ENCODE measurements at places on chromosomes 11 and 22. TPM values are rescaled to one million over a fixed set of nuclear protein-coding genes. Genes with fewer than 3 reads are reported as not detected.

GRCh38 chr22:47063071-47063509 lies 300.6 kb downstream of the TBC1D22A start:
- DNase-seq, result no peak

TMEM191C gene
- 2.0 TPM for total RNA-seq

DNA sequence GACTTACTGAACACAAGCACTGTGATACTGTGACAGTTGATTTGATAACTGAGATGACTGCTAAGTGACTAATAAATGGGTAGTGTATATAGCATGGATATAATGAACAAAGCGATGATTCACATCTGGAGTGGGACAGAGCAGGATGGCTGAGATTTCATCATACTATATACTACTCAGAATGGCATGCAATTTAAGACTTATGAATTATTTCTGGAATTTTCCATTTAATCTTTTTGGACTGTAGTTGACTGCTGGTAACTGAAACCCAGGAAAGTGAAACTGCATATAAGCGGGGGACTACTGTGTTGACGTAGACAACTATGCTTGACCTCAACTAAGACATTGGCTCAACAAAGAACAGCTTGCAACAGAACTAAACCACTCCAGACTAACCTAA lies 20.0 kb upstream of the NUCB2 start:
- DNase-seq, result no peak

DNA sequence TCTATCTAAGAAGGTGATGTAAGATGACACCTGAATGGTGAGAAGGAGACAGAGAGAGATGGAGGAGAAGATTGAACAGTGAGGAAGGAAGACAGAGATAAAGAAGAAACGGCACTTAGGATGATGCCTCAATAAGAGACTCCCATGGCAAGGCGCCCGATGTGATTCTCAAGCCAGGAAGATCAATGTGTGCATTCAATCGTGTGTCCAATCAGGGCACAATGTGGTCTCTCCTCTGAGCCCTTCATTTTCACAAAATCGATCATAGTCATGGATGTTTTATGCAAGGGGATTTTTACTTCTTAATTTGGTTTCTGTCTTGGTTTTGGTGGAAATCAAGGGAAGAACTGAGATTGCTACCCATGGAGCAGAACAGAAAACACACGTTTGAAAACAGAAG lies 19.9 kb upstream of the TMPRSS13 start:
- no peak for DNase-seq

OOSP2 gene
- not detected for total RNA-seq

DNA sequence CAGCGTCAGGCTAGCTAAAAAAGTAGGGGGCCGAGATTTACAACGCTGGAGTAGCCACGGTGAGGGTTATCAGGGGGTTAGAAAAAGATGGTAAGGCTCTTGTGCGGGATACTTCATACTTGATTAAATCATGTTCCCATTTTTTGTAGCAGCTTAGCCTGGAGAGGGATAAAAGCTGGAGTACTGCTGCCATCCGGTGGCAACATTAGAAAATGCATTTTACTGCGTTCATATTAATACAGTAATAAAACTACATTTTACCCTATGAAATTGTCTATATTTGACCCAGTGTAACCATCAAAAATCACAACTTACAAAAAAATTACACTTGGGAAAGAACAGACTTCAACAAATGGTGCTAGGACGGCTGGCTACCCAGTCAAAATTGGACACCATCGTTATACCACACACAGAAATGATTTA lies 17.3 kb downstream of the RPUSD4 start:
- DNase-seq, result no peak

Data from T-helper 17 cell (primary cell).